Dermis blood vessel endothelial cell (primary cell): ENCODE measurements at places on chromosomes 2 and 18.

GRCh38 chr2:133937669-133938068, 316.2 kb upstream of the MGAT5 start:
- no peak for DNase-seq

GRCh38 chr2:155060896-155061295, 362.4 kb downstream of the KCNJ3 start:
- DNase-seq = no peak

DNA sequence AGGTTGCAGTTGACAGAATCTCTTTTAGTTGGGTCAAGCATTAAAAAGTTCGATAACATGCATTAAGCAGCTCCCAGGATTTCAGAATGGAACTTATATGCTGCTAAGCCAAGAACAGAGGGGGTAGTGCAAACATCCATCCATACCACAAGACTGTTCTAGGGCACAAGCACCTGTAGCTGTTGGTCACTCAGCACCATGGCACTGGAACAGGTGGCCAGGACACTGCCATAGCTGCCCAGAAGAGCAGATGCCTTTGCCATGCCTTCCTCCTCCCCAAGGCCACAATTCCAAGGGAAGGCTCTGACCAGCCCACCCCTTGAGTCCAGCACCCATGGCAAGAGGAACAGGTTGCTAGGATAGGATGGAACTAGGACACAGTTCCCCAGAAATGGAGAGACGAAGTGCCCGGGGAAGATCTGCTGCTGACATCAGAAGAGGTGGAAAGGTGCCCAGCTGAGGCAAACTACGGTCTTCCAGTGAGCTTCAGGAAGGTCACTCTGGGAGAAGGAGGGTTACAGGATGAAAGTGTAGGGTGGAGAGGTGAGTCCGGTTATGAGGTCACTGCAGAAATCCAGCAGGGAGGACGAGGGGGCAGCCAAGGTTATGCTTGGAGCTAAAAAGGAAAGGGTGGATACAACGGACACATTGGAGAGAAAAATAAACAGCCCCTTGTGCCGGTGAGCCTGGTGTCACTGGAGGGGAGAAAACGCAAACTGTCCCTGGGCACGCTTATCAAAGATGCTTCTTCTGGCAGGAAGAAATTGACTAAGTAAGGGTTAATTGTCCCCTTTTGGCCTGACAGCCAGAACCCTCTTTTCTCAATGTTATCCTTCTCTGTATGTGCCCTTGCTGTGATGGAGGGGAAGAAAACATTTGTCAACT, 41.9 kb downstream of the C1QL2 start:
- DNase-seq = no peak

- peak; percentile 32 for DNase-seq
These were observed 133.1 kb downstream of the NCKAP5 start for GRCh38 chr2:133434959-133435668.

- peak; percentile 66 for DNase-seq
These were observed 19.5 kb downstream of the G6PC2 start for GRCh38 chr2:168920504-168921157.

GRCh38 chr18:56173542-56174220, 464.7 kb downstream of the TXNL1 start:
- DNase-seq = no peak

DNA sequence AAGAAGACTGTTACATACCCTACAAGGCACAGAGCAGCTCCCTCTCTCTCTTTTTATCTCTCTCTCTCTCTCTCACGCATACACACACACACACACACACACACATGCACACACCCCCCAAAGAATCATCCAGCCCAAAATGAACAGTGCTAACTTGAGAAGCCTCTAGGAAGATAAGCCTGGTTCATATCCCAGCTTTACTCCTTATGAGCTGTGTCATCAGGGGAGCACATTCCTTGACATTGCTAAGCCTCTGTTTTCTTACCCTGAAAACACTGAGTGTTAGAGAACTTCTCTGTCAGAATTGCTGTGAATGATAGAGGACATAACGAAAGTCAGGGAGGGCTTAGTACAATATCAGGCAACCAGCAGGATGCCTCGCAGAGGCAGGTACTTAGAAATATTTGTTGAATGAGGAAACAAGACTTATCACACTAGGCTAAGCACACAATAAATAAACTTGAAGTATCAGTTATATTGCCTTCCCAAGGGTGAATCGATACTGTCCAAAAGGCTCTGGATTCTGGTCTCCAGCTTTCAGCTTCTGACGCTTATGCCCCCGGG, 725.6 kb upstream of the ID2 start:
- no peak for DNase-seq

GRCh38 chr18:63907664-63908063, at the start of gene SERPINB10:
Gene SERPINB10 (plus strand): TSS chr18:63907958. CDS start chr18:63915511, 7,553 bp downstream.
- no peak for DNase-seq

DNA sequence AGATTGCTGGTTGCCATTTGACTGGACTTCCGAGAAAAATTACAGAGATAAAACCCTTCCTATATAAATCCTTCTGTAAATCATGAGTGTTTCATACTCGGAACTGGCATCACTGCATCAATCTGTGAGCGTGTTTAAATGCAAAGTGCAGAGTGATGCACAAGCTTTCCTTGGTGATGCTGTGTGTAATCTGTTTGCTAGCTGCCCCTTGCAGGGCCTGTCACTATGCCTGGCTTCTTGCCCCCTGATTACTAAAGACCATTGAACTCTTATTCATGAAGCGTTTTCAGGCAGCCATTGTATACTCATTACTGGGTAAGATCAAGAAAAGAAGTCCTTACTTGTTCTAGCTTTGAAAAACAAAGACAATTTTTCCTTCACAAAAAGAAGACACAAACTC, 266.9 kb upstream of the FANCL start:
- DNase-seq = no peak
